Natural killer cell (primary cell): ENCODE measurements at places on chromosomes 4 and X.

DNA sequence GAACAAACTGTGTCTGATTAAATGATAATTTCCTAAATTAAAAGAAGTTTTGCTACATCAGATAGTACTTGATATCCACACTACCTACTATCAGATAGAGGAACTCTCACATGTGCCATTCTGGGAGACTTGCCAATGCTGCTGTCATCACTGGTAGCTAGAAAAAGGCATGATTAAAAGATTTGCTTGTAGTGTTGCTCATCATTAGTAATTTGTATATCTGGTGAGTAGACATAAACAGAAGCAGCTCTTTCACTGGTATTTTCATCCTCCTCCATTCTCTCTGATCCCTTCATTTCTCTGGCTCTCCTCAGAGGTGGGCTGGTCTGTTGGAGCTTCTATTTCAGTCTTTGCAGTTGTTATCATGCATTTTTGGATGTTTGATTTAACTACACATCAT, 56.0 kb downstream of the SPRY1 start:
- DNase-seq = no peak

DNA sequence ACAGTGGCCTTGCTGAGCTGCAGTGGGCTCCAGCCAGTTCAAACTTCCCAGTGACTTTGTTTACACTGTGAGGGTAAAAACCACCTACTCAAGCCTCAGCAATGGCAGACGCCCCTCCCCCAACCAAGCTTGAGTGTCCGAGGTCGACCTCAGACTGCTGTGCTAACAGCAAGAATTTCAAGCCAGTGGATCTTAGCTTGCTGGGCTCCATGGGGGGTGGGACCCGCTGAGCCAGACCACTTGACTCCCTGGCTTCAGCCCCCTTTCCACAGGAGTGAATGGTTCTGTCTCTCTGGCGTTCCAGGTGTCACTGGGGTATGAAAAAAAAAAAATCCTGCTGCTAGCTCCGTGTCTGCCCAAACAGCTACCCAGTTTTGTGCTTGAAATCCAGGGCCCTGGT, 168.9 kb upstream of the INTU start:
- DNase-seq = no peak

DNA sequence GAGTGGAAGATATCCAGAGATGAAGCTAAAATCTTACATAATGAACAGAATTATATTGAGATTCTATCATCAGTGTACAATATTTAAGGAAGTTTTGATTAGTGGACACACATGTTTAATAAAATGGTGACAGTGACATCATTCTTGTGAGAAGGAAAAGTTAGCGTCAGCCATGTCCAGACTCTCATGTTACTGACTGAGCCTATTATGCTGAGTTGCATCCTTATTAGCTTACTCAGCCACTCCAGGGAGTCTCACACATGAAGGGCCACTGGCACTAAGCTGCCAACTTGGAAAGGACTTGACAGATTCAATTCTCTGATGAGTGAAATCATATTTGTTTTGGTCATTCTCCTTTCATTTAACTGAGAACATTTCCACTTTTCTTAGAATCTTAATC, 170.6 kb downstream of the BANK1 start:
- no peak for DNase-seq

DNA sequence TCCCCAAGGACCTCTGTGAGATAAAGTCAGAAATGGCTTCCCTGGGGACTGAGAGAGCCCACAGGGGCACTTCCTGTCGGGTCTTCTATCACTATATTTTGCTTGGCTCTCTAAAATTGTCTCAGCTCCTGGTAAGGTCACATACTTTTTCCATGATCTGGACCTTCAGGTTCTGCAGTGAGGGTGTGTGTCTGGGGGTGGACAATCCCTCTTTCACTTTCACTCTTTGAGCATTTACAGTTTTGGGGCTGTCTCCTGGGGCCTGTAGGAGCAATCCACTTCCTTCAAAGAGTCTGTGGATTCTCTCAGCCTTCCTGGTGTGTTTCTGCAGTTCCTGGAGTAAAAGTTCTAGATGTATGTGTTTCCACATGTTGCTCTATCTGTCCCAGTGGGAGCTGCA, 335.7 kb downstream of the FSTL5 start:
- DNase-seq = no peak

- DNase-seq = no peak
These were observed 59.7 kb downstream of the NEIL3 start for GRCh38 chr4:177369372-177369771.

DNA sequence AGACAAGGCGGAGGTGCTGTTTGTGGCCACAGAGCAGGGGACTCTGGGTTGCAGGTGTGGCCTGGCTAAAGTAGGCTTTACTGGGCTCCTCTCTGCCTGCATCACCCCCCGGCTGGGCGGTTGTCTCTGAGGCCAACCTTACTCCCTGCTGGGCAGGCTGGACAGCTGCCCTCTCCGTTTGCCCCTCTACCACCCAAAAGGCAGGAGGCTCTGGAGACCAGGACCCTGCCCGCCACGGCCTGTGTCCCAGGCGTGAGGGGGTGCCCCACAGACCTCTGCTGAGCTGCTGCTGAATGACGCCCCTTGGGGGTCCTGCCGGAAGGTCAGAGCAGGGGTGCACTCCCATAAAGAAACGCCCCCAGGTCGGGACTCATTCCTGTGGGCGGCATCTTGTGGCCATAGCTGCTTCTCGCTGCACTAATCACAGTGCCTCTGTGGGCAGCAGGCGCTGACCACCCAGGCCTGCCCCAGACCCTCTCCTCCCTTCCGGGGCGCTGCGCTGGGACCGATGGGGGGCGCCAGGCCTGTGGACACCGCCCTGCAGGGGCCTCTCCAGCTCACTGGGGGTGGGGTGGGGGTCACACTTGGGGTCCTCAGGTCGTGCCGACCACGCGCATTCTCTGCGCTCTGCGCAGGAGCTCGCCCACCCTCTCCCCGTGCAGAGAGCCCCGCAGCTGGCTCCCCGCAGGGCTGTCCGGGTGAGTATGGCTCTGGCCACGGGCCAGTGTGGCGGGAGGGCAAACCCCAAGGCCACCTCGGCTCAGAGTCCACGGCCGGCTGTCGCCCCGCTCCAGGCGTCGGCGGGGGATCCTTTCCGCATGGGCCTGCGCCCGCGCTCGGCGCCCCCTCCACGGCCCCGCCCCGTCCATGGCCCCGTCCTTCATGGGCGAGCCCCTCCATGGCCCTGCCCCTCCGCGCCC, 920 bp downstream of the HTT-AS start:
- no peak for DNase-seq
